ENCODE measurements at places on chromosomes 2 and 18.

GRCh38 chr2:189408294-189408693, 33.0 kb upstream of the WDR75 start:
- DNase-seq = no peak

- DNase-seq = no peak
These were observed at the start of gene DLGAP1 for GRCh38 chr18:4455113-4455811. TSS of gene DLGAP1 (minus strand) at chr18:4455307.

DNA sequence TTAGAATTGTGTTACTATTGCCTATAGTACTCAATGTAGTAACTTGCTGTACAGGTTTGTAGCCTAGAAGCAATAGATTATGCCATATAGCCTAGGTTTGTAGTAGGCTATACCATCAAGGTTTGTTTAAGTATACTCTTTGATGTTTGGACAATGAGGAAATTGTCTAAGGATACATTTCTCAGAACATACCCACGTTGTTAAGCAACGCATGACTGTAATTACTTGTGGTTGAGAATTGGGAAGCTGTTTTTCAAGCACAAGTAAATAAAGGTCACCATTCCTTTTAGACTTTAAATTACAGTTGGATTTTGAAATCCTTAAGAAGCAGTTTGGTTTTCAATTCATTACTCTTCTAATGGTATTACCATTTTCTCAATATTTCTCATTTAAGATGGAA, 89.8 kb upstream of the KCNH7 start:
- DNase-seq = no peak

DNA sequence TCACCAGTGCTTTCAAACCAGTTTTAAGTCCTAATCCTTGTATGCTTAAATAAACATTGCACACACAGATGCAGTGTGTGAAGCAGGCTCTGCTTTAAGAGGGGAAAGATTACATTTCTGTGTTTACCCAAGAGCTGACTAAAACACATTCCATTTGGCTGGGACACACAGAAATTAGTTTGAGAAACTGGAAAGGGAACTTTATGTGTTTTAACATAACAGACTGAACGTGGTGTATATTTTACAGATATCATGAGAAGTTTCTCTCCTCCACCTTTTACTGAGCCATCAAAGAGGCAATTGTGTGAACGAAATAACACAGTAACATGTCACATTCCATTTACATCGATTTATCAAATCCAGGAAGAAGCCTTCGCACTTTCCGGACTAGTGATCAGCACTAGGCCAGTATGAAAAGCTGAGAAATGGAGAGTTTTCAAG, 121.8 kb downstream of the MAIP1 start:
- peak; percentile 61 for DNase-seq

DNA sequence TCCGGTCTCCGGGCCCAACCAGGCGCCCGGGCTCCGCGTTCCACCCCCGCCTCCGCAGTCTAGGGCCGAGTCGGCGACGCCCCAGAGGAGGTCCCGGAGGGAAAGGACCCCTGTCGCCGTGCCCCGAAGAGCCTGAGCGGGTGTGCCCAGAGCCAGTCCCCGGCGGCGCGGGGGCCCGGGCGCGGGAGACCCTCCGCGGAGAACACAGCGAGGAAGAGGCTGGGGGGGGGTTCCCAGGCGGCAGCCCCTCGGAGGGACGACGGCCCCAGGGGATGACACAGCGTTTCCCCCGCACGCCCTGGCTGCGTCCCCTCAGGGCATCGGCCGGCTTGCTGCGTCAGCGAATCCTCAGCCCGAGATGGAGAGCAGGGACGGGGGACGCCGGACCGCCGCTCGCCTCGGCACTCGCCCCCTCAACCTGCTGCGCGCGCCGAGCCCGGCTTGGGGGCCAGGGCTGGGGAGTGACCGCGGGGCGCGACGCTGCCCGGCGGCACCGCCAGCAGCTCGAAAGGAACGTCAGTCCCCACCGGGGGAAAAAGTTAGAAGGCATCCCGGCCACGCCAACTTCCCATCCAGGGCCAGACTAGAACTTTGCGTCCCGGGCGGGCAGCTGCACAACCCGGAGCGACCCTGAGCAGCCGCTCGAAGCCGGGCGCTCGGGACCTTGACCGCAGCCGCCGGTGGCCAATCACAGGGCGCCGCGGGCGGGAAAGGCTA, 711 bp downstream of the SFXN5 start:
- DNase-seq = no peak

DNA sequence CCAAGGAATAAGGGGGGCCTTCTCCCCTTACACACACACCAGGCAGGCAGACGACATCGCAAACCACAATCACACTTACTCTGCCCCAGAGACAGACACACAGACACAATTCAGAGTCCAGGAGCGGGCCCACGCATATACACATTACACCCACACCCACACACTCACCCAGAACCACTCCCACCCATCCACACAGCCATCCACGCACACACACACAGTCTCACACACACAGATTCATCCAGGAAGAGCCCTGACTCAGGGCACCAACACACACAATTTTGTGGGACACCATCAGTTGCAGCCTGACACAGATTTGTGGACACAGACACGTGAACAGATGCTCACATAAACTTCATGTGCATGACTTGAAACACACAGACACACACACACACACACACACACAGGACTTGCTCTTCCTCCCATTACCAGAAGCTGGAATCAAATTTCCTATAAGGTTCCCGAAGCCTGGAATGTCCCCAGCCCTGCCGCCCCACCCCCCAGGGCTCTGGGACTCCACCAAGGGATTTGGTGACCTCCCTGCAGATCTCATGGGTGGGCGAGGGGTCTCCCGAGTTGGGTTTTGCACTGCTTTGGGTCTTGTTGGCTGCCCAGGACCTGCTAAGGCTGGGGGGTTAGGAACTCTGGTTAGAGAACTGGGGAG, 23.5 kb downstream of the TNS1 start:
- DNase-seq = no peak

- peak; percentile 14 for DNase-seq
These were observed 3.3 kb downstream of the KCNIP3 start for GRCh38 chr2:95300450-95300849.

DNA sequence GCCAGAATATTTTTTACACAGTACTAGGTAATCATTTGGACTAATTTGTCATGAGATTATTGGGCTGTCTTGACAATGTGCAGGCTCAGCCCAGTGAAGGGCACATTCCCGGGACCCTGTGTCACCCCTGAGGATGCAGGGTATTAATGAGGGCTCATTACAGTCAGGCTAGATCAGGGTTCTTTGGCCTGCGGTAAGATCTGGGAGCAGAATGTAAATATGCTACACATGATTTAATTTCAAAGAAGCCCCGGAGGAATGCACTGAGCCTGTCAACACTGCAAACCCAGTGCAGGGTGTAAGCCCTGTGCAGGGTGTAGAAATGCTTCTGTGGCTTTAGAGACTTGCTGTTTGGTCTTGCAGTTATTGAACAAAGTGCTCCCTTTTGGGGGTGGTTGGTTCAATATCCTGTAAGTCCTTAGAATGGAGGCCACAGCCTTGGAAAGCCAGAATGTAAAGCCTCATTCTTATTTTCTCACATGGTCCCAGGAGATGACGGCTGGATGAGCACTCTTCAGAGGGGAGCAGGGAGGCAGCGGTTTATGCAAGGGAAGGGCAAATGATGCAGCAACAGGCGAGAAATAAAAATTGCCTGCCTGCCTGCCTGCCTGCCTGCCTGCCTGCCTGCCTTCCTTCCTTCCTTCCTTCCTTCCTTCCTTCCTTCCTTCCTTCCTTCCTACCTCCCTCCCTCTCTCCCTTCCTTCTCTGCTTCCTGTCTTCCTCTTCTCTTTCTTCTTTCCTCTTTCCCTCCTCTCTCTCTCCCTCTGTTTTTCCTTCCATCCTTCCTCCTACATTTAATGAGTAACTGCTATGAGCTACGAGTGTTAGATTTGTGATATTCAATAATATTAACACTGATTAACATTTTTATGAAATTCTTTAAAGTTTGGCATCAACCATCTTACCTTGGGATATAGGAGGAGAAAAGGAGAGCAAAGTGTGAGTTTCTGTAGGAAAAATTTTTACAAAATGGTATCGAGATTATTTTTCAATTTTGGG, 148.8 kb downstream of the VAPA start:
- no peak for DNase-seq

- no peak for DNase-seq
These were observed 168.8 kb downstream of the TXNL1 start for GRCh38 chr18:56469582-56469981.

GRCh38 chr2:172551271-172551670, 4.6 kb upstream of the PDK1 start:
- DNase-seq = no peak

- no peak for DNase-seq
These were observed 30.4 kb upstream of the RAB6D start for GRCh38 chr2:131394147-131394931.

- no peak for DNase-seq
These were observed 96.2 kb upstream of the HAAO start for GRCh38 chr2:42888321-42889245.

DNA sequence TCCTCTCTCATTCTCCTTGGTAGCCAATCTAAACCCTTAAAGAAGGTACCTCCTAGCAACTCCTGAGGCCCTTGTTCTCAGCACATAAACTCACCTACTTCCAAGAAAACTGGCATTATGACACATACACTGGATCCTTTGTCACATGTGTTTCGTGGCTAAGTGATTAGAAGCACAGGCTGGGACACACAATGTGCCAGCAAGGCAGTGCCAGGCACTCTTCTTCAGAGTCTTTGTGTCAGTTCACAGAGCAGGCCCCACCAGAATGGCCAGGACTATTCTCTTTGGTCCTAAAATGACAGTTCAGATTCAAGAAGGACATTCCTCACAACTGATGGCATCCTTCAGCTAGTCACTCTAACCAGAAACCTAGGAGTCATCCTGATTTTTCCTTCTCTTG, 40.3 kb downstream of the SMC6 start:
- DNase-seq = no peak

DNA sequence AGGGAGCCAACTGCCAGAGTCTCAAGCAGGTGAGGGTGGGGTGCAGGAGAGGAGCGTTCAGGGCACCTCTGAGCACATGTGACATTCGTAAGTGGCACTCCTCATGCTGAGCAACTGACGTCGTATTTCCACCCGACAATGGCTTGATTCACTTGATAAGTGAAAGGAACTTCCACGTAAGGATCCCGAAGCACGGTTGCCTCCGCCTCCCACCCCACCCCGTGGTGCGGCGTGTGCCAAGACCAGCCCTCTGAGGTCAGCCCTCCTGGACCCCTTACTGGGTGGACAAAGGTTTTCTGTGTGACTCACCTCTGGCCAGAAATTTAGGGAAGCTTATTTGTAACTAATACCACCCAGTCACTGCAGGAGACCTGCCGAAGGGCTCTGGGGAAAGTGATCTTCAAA, 59.9 kb downstream of the AGAP1 start:
- DNase-seq = no peak

GRCh38 chr2:120396861-120397811, 51.2 kb downstream of the INHBB start:
- no peak for DNase-seq

DNA sequence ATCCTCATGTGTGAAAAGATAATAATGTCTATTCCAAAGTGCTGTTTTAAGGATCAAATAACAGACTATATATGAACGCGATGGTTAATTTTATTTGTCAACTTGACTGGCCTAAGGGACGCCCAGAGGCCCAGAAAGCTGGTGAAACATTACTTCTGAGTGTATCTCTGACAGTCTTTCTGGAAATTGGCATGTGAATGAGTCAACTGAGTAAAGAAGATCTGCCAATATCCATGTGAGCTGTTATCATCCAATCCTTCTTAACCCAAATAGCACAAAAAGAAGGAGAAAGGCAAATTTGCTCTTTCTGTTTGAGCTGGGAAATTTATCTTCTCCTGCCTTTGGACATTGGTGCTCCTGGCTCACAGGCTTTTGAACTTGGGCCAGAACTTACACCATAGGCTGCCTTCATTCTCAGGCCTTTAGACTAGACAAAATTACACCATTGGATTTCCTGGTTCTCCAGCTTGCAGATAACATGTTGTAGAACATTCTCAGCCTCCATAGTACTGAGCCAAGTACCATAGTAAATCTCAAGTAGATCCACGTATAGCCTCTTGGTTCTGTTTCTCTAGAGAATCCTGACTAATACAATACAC, 114.7 kb upstream of the DOCK10 start:
- DNase-seq = no peak

- no peak for DNase-seq
These were observed 71.4 kb downstream of the ZEB2 start for GRCh38 chr2:144448389-144449027.

GRCh38 chr18:59275406-59275949, 2.2 kb upstream of the RAX start:
- no peak for DNase-seq

- DNase-seq = no peak
These were observed 12.6 kb downstream of the USP37 start for GRCh38 chr2:218555527-218555926.

- no peak for DNase-seq
These were observed 33.5 kb upstream of the GPC1 start for GRCh38 chr2:240401781-240402551.

DNA sequence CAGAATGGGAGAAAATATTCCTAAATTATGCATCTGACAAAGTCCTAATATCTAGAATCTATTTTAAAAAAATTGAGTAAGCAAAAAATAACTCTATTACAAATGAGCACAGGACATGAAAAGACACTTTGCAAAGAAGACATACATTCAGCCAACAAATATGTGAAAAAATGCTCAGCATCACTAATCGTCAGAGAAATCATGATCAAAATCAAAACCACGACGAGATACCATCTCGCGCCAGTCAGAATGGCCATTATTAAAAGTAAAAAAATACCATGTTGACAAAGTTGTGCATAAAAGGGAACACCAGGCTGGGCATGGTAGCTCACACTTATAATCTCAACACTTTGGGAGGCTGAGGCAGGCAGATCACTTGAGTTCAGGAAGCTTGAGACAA, 63.5 kb downstream of the EVA1A start:
- no peak for DNase-seq

DNA sequence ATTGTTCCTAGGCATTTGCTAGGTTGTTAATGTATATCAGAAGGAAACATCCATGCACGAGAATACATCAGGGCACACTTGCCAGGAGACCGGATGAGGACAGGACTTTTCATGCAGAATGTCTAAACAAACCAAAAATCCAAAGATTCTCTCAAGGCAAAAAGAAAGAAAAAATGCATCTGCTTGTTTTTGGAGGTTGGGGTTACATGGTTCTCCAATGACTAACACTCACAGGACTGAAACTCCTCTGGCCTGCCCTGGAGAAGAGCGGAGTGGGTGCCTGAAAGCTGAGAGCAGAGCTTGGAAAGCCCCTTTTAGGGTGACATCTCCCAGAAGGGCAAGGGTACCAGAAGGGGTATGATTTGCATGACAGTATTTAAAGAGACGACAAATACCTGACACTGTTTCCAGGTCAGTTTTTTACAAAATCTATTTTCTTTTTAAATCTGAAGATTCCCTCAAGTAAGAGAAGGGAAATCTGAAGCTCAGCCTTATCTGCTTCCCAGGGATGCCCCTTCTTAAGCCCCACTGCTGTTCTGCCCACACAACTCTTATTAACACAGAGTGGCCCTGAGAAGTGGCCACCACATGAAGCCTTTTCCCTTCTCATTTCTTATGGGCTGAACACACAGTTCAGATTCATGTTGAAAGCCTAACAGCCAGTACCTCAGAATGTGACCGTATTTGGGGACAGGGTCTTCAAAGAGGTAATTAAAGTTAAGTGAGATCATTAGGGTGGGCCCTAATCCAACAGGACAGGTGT, 216.4 kb downstream of the STK39 start:
- DNase-seq = no peak

- peak; percentile 23 for DNase-seq
These were observed 145.0 kb downstream of the TTC27 start for GRCh38 chr2:32772638-32773447.

Measured in urinary bladder (tissue), 4 donors.